ENCODE measurements at places on chromosomes 13 and 19.

GRCh38 chr19:29268721-29269393 lies 55.9 kb upstream of the UQCRFS1 start:
- DNase-seq = no peak

GRCh38 chr13:24064371-24064770 lies 96.1 kb upstream of the SPATA13 start:
- no peak for DNase-seq

GRCh38 chr19:19540064-19540714 lies 2.1 kb downstream of the CILP2 start:
- no peak for DNase-seq

DNA sequence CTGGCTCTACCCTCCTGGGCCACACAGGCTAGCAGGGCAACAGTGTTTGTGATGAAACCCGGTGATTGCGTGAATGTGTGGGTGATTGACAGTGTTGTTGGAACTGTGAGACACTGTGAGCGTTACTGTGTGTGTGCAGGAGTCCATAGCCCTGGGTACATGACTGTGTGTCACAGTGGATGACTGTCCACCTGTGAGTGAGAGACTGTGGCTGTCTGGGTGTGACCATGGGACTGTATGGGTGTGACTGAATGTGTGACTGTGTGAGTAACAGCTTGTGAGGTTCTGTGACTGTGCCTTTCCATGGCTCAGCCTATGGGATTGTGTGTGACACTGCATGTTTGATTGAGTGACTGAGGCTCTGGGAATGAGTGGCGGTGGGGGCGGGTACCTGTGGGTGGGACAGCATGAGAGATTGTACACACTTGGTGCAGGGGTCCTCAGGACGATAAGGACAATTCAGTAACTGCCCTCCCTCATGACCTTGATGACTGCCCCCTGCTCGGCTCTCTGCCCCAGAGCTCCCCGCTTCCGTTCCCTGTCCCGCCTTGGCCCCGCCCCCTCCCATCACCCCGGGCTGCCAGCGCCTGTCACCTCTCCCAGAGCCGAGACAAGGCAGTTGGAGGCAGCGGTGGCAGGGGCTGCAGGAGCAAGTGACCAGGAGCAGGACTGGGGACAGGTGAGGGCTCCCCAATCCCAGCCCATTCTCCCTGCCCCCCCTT lies at the start of gene GIPR:
Gene GIPR, plus strand, starts transcription at position 602 of the 722 bp plus-strand sequence. CDS start 1,300 bp downstream, outside the sequence.
- DNase-seq = no peak

- DNase-seq = no peak
Observed at GRCh38 chr19:18496167-18496979, 25.5 kb downstream of the ELL start.

Measured in amniotic stem cell (primary cell).